ENCODE measurements at places on chromosomes 16 and 17.

GRCh38 chr16:17557480-17557879 lies 86.7 kb upstream of the XYLT1 start:
- DNase-seq = no peak

- DNase-seq = no peak
These were observed 32.1 kb downstream of the DNAH17 start for GRCh38 chr17:78544881-78545755.

DNA sequence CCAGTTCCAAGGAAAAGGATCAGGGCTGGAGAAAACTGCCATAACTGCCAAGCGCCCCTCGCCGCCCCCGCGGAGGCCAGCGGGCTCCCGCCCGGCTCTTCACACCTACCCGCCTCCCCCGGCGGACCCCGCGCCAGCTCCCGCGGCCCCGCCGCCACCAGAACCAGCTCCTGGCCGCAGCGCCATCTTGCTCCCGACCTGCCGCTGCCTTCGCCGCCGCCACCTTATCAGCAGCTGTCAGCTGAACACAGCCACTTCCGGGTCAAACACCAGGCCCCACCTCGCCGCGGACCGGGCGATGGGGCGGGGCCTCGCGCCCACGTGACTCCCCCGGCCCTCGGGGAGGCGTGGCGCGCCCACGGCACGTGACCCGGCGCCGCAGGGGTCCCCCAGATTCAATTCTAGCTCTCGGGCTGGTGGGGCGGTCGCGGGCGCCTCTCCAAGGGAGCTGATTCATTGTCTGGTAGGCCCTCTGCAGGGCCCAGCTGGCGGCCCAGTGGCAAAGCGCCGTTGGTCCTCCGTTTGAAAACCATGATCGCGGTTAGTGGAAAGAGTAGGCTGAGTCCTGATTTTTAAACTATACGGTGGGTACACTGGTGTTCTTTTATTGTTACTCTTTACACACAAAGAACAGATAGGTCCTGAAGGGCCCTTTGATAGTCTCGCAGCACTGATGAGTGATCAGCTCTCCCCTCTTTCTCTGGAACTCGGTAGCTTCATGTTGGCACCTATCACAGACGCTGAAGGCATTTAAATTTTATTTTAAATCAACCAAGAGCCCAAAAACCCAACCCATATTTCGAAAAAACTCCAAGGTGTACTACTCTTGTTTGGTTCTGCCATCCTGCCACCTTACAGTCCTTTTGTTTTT lies at the start of gene SYNRG:
Gene SYNRG (minus strand): TSS at position 249 of the 871 bp plus-strand sequence. CDS start 63 bp downstream, at position 186.
- DNase-seq = peak; percentile 92

GRCh38 chr16:1244881-1245280 lies 4.4 kb downstream of the TPSAB1 start:
- no peak for DNase-seq

DNA sequence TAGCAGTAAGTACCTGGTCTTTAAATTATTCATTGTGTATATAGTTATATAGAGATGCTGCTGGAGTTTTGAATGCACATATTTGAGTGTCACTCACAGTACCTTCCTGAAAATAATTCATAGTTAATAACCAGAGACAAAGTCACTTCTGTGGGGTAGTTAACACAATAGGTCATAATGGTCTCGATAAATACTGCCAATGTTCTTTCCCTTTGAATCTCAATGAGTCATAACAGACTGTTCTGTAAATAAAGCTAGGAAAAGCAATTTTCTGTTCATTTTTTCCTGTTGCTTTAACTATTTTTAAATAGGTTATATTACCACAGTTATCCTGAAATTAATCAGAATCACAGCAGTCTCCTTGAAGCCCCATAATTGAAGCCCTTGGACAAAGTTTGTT lies 87.2 kb downstream of the MAP2K4 start:
- no peak for DNase-seq

DNA sequence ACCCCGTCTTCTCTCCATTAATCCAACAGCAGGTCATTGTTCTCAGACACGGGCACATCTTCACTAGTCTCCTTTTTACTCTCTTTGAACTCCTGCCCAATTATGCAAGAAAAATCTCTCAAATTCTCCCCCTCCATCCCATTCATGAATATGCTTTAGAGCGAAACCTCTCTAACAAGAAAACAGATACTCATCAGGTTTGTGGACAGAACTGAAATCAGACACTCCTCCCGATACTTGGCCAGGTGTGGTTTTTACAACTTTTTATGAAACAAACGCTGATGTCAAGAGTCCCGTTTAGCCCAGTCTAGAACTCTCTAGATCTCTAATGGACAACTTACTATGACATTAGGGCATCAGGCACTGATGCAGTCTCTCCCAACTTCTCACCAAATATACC lies 40.9 kb downstream of the PIK3R5 start:
- DNase-seq = no peak

GRCh38 chr17:50594128-50594823 lies 33.8 kb downstream of the CACNA1G start:
- no peak for DNase-seq

- DNase-seq = no peak
These were observed 74.6 kb upstream of the TBC1D3K start for GRCh38 chr17:37849617-37849972.

DNA sequence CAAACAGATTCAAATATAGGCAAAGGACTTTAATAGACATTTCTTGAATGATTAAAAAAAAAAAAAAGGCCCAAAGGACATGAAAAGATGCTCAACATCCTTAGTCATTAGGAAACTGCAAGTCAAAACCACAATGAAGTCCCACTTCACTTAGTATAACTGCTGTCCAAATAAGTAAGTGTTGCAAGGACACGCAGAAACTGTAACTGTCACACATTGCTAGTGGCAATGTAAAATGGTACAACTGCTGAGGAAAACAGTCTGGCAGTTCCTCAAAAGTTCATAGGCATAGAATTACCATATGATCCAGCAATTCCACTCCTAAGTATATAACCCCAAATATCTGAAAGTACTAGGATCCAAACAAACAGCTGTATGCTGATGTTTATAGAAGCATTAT lies 112.7 kb downstream of the BRIP1 start:
- DNase-seq = no peak

DNA sequence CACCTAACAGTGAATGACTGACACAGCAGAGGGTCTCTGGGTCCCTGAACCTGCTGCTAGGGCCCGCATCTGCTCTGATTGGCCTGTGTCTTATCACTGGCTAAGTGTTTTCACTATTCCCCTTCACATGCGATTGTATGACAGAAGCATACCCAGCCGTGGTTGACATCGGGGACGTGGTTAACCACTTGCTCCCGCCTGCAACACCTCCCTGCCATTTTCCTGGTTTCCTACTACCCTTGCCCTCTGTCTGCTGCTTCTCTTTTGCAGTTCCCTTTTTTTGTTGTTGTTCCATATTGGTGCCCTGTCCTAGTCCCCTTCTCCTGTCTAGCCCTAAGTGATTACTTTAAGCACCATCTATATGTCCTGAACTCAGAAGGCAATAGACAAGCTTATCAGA lies 177.0 kb downstream of the RGS9 start:
- DNase-seq = no peak

DNA sequence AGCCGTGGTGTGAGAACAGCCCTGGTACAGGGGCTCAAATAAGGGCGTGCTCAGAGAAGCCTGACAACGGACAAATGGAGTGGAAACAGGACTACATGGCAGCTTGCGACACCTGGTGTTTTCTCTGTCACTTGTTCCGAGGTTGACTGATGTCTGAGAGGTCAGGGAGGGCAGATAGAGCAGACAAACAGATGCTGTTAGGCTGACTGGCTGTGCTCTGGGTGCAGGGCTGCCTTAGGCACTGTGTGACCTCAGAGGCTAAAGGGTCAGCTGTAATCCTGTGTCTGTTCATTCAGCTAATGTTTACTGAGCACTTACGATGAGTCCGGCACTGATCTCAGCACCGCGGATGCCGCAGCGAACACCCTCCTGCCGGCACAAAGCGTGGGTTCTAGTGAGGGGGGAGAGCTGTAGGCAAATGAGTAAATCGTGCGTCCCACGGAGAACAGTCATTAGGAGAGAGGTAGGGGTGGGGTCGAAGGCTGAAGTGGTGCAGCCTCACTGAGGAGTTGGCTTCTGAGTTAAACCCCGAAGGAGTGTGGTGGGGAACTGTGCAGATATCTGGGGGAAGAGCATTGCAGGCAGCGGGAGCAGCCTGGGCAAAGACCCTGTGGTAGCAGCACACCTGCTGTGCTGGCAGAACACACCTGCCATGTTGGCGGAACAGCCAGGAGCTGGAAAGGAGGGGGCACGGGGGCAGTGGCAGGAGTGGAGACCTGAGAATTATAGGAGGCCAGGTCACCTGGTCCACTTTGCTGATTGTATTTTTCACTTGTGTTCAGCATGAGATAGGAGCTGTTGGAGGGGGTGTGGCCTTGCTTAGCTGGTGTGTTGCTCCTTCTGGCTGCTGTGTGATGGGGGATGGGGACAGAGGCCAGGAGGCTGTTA lies 35.0 kb downstream of the GPT2 start:
- DNase-seq = peak; percentile 92

DNA sequence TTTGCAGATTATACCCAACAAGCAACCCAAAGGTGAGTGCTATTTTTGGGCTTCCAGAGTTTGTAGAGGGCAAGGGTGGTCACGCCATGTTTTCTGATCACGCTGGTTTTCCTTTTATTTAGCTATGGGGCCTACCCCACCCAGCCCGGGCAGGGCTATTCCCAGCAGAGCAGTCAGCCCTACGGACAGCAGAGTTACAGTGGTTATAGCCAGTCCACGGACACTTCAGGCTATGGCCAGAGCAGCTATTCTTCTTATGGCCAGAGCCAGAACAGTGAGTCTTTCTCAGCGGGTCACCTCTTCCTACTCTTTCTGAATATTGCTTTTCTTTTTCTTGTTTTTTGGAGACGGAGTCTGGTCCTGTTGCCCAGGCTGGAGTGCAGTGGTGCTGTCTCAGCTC lies 2.5 kb downstream of the FUS start:
- DNase-seq = no peak

GRCh38 chr16:49970797-49971431 lies 54.1 kb upstream of the CNEP1R1 start:
- DNase-seq = no peak

DNA sequence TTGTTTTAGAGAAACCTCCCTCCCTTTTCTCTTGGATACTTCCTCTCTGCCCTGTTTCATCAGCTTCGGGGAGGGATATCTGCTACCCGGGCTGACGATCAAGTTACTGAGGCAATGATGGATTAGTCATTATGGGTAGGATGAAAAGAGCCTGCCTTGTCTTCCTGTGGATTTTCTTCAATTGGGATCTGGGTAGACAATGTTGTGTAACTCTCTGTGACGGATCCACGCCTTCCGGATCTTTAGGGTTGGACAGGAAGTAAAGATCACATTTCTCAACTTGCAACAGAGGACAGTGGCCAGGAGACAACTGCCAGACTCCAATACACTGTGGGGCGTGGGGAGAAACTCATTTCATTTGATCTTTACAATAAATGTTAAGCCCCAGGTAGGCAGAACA lies 11.3 kb upstream of the CHST6 start:
- DNase-seq = no peak

- no peak for DNase-seq
These were observed 4.1 kb downstream of the NDRG4 start for GRCh38 chr16:58503863-58504688.

DNA sequence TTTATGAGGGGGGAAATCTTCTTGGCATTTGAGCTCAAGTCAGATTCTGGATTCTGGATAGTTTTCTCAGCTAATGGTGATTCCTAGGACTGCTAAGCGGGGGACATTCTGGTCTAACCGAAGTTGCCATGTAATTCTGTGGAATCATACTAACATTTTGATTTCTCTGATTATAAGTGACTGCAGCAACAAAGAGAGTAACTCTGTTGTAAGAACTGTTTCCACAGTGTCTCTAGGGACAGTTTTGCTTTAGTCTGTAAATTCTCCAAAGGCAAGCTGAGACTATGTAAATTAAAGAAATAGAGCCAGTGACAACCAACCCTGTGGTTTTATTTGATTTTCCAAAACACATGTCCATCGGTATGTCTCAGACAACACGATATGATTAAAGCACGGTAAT lies 286.2 kb downstream of the IRX3 start:
- no peak for DNase-seq

DNA sequence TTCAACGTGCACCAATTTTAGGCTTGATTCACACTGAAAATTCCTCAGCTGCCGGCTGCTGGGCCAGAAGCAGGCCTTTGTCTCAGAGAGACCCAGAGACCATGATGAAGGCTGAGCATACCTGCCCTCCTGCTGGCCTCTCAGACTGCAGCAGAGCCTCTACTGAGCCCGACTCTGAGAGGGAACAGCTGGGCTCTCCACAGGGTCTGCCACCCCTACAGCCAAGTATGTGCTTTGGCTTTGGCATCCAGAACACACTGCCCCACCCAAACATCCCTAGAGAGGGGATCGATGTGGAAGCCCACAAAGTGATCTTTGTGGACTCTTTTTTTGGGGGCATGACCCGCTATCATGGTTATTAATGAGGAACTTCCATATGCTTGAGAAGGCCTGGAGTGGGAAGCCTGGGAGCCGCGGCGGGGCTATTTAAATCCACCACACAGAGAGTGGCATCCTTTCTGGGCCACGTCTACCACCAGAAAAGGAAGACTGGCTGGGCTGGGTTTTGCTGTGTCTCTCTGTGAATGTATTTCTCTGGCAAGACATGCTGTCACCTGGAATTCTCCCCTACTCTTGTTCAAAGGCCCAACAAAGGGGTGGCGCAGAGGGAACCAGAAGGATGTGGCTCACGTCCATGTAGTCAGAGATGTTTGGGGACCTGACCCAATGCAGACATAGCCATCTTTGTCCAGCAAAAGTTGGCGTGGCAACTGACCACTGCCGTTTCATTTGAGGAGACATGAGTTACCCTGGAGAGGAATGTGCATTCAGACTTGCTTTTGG lies 69.3 kb downstream of the GNAO1 start:
- no peak for DNase-seq

- DNase-seq = no peak
These were observed 178.8 kb downstream of the C16orf78 start for GRCh38 chr16:49552313-49552928.

DNA sequence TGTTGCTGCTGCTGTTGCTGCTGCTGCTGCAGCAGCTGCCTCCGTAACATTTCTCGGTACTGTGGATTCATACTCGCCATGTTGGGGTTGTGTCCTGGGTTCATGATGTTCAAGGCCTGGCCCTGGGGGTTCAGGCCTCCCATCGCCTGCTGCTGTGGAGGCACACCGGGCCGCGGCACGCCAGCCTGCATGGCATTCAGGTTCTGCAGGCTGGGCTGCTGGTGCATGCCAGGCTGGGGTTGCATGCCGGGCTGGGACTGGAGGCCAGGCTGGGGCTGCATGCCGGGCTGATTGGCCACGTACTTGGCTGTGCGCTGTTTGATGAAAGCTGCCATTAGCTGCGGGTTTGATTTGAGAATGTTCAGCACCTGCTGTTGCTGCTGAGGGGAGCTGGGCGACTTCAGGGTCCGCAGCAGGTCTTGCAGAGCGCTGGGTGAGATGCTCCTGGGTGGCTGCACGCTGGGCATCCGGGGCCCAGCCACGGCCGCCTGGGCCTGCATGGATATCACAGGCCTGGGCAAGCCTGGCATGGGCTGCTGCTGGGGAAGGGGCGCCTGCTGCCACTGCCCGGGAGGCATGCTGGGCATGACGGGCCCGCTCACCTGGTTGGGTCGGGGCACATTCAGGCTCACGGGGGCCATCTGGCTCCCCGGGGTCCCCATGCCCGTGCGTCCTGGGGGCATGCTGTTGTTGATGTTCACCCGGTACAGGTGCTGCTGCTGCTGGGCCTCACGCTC lies 11.3 kb upstream of the TRAP1 start:
- no peak for DNase-seq

- no peak for DNase-seq
These were observed 776 bp upstream of the TMEM219 start for GRCh38 chr16:29961127-29961478.

All from HuH-7.5 (cell line).